ENCODE measurements at places on chromosomes 12 and 14.

DNA sequence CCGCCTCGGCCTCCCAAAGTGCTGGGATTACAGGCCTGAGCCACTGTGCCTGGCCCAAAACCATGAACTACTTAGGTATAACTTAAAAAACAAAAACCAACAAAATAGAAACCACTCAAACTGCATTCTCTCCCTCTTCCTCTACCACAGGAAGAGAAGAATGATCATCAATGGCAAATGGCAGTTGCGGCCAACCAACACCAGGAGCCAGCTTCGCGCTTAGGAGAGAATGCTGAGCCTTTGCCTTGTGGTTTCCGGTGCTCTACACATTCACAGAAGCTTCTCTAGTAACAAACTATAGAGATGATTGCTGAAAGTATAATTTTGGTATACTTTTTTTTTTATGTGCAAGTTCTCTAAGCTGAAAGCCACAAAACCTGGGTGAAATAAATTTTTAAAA, 17.1 kb downstream of the CATSPERB start:
- no peak for DNase-seq

DNA sequence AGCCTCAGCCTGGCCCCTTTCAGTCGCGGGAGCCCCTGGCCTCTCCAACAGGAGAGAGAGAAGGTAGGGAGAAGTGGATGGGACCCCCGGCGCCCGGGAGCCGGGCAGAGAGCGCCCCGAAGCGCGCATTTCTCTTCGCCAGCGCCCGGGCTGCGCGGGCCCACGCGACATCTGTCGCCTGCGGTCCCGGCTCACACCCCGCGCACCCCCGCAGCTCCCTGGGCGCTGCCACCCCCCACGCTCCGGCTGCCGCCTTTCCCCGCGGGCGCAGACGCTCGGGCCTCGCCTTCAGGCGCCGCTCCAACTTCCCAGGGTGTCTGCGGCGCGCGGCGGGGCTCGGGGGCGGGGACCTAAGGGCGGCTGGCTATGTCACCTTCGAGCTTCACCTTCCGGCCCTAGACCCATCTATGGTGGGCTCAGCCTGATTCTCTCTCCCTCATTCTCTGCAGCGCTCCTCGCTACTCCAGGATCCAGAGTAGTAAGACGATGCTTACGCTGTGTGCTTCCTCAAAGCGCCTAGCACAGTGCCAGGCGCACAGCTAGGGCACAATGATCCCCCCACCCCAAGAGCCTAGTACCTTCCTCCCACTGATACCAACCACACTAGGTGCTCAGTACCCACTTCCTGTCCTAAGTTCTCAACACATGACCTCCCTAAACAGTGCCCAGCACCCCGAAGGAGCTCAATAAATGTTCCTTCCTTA, 1.6 kb downstream of the HRK start:
- DNase-seq = no peak

GRCh38 chr12:6211421-6211869, 11.2 kb downstream of the CD9 start:
- no peak for DNase-seq

- no peak for DNase-seq
Observed at GRCh38 chr14:91870001-91870400, 2.7 kb upstream of the TC2N start.

DNA sequence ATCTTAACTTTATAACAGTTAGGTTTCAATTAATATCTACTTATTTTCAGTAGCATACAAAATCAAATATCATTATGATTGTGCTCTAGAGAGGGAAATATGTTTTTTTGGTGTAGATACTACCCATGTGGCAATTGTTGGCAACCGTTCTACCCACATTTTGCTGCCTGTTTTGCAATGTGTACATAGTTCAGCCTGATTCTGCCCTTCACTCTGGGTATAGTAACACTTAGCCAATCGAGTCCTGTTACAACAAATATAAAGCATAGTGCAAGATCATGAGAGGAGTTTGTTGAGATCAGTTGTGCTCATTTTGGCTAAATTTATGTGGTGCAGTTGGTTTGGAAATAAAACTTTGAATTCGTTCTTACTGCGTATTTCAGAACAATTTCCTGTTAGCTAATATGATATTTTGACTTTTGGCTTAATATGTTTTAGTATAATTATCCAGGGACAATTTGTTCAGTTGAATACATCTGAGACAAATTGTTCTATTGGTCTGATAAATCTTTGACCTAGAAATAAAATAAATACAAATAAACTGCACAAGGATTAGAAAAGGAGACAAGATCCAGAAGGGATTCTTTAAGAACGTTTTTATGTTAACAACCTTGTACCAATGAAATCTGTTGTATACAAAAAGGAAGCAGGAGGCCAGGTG, 76.9 kb downstream of the ATF7IP start:
- DNase-seq = no peak

GRCh38 chr14:54083549-54084239, 127.1 kb upstream of the BMP4 start:
- no peak for DNase-seq

DNA sequence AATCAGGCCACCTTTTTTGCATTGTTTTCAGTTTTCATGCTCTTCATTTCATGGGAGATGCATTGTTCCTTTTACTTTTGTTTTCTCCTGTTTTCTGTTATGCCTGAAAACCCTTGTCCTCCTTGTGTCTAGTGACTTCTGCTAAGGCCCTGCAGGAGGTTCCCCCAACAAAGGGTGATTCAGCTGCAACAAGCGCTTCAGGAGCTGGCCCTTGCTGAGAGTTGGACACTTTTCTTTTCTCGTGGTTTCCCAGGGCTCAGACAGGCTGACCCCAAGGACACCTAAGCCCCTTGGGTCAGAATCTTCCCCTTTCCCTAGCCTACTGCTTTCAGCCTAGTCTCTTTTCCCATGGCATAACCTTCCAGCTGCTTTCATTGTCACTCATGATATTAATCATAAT, 98.9 kb downstream of the PLXNC1 start:
- DNase-seq = no peak

DNA sequence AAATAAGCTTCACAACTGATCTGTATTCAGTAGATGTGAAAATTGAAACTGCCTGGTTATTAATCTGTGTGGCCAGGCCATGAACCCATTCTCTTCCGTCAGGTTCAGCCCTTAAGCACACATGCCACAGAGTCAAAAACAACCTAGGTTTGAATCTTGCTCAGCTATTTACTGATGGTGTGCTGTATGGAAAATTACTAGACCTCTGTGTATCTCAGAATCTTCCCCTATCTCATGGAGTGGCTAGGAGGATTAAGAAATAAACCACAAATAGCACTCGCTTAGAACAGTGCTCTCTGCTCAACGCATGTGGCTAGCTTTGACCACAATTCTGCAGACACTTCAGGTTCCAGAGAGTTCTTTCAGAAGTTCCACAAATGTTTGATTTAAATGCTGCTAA, 240.7 kb upstream of the PLEKHG7 start:
- no peak for DNase-seq

DNA sequence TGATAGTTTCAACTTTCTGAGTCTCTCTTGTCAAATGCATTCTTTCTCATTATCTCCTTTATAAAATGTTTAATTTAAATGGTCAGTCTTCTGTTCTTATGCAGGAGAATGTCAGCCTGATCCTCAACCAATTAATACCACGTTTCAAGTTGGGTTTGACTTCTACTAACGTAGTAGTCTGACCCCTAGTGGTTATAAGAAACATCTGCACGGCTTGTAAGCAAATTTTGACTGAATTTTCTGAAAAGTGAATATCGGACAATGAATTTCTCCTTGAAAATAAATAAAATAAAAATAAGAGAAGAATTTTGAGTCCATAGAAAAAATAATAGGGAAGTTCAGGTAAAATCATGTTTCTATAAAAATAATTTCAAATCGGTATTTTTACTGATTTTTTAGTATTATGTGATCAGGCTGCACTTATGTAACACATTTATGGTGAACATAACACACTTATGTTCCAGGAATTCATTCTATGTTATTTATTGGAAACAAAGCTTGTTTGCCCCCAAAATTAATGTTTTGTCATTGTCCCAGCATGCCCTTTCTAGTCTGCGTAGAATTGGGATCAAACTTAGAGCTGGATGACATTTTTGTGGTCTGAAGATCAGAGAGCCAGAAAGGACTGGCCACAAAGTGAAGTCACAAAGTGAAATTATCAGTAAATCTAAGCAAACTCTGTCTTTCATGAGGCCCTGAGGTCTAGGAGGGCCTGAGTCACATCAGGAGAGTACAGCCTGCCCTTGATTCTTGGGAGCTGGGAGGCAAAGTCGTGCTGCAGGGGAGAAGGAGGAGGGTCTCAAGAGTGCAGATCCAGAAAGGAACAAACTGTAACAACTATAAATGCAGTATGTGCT, 101.2 kb upstream of the STXBP6 start:
- no peak for DNase-seq

DNA sequence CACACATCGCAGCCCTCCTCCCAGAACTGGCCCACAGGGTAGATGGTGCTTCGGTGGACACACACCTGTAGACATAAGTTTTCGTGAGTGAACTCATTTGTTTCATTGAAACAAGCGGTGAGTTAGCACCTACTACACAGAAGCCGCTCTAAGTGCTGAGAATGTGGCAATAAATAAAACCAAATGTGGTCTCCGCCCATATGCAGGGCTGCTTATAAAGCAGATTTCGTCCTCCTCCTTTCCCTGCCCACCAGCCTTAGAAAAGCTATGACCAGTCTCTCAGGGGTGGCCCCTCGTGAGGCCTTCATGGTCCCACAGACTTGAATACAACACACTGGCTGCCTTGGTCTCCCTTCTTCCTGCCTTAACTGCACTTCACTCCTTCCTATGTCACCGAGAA, 31.1 kb upstream of the ANO2 start:
- DNase-seq = no peak

GRCh38 chr14:75969891-75970290, 11.9 kb downstream of the TGFB3 start:
- no peak for DNase-seq

DNA sequence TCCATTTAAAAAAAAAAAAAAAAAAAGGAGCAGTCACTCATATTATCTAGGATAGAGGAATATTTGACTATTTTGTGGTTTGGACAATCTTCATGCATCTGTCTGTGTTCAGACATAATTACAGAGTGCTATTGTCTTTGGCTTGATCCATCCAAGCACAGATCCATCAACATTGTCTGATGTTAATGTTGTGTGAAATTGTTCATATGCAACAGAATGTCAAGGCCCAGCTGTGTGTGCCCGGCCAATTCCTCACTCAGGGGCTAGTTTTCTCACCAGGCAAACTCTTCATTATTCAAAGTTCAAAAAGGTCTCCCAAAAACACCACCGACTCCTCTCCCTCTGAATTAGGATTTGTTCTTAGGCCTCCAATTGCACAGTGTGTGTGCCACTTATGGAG, 324.9 kb upstream of the TMTC1 start:
- DNase-seq = no peak

DNA sequence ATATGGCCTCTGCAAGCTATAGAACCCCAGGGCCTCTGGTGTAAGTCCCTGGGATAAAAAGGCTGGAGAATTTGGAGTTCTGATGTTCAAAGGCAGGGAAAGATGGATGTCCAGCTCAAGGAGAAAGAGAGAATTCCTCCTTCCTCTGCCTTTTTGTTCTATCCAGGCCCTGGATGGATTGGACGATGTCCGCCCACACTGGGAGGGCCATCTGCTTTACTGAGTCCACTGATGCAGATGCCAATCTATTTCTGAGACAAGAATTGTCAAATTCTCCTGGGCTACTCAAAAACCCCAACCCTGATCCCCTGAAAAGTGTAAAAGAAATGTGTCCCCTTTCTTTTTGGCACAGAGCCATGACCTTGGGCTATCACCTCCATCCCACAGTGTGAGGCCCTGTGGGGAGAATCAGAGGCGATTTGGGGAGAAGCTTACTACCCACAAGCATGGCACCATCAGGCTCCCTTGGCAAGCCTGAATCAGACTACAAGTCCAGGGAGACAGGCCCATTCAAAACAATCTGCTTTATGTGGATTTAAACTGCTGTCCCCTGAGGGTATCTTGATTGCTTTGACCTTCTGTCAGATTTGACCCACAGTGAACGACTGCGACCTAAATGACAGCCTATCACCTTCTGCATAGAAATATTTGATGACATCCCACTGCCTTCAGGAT, 334.0 kb downstream of the NUAK1 start:
- no peak for DNase-seq

GRCh38 chr14:89187501-89187900, 229.5 kb downstream of the FOXN3 start:
- no peak for DNase-seq

- DNase-seq = no peak
Observed at GRCh38 chr12:93335603-93336162, 42.0 kb upstream of the NUDT4 start.

GRCh38 chr12:112146123-112146522, 20.8 kb downstream of the TRAFD1 start:
- no peak for DNase-seq

- DNase-seq = peak; percentile 50
Observed at GRCh38 chr12:121132601-121133481, at the start of gene P2RX7. TSS of gene P2RX7 (plus strand) at chr12:121132876. CDS start at chr12:121132971, 95 bp downstream.

DNA sequence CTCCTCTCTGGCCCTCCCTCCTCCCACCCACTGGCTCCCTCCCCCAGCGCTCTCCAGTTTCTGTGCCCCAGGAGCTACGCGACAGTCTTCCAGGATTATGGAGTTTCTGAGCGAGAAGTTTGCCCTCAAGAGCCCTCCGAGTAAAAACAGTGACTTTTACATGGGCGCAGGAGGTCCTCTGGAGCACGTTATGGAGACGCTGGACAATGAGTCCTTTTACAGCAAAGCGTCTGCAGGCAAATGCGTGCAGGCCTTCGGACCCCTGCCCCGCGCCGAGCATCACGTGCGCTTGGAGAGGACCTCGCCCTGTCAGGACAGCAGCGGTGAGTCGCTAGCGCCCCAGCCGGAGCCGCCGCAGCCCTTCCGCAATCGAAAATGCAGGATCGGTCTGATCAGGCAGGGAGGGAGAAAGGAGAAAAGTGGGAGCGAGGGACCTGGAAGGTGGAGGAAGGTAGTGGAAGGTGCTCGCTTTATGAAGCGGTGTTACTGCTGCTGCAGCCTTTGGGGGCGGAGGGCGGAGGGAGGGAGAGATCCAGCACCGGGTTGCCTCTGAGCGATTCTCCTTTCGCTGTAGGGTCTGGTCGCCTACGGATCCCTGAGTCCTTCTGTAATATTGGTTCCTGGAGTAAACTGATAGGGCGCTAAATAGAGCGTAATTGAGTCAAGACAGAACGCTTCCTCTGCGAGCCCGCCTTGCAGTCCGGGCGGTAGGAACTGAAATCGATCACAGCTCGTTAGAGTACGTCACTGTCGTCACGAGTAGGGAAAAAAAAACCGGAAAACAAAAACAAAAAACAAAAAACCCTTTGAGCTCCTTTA, at the start of gene ALX1:
ALX1 (plus strand) TSS at position 56 of the 819 bp plus-strand sequence; CDS start at position 98, 42 bp downstream.
- DNase-seq = no peak
